ENCODE measurements at places on chromosomes 6 and 20.

DNA sequence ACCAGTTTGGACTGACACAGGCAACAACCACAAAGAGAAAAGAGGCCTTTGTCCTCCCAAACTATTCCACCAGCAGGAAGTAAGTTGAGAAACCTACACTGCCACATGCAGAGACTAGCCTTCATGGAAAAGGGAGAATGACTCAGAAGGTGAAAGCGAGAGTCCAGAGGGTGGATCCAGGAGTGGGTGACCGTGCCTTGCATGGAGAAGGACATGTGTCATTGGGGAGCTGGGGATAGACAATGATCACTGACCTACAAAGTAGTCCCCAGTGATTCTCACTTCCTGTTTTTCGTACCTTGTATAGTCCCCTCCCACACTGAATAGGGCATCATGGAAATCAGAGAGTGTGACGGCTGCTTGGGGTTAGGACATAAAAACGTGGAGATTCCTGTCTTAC lies 91.9 kb downstream of the MYLK4 start:
- no peak for DNase-seq

DNA sequence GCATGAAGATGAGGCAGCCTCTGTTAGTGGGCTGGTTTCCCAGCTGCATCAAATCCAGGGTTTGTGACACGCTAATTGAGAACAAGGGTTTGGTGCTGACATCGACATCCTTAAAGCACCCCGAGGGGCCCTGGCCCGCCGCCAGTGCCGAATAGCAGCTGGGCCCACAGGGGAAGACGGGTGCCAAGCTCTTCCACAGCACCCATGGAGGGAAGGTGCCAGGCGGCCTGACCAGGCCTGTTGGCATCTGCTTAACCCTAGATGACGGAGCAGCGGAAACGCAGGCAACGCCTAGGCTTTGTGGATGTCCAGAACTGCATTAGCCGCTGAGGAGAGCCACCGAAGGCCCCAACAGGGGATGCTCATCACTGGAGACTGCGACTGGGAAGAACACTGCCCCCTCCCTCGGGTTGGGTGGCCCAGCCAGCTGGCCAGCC lies 16.0 kb downstream of the UQCC2 start:
- DNase-seq, result no peak

GRCh38 chr6:163404825-163405265 lies 9.7 kb upstream of the QKI start:
- DNase-seq, result peak; percentile 45

DNA sequence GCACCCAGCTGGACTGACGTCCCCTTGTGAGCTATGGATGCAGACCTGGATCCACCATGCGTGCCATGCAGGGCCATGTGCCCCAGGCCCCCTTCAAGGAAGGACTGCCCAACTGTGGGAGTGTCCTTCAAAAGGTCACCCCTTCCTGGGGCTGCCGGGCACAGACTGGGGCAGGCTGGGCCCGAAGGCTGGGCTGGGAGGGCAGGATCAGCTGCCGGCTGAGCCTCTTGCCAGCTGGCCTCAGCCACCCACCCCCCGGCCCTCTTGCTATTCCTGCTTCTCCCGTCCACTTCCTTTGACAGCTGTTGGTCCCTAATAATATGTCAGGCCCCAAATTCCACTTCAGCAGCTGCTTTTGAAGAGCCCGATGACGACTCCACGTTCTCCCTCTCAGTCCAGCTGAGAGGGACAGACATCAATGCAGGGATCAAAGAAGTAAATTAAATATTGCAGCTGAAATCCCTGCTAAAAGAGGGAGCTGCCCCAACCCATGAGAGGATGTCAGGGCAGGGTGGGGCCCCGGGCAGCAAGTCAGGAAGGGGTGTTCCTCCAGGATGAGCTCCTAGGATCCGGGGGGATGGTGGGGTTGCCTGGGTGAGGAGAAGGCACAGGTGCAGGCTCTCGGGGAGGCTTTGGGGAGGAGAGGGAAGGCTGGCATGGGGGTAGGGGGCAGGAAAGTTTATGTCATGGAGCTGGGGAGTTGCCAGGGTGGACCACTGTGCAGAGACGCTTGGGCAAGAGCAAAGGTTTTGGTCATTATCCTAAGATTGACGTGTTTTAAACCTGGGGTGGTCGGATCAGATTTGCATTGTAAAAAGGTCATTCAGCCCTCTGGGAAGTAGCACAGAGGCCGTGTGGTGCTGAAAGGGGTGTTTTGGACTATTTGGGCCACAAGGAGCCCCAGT lies 185.0 kb downstream of the ANKRD60 start:
- no peak for DNase-seq

DNA sequence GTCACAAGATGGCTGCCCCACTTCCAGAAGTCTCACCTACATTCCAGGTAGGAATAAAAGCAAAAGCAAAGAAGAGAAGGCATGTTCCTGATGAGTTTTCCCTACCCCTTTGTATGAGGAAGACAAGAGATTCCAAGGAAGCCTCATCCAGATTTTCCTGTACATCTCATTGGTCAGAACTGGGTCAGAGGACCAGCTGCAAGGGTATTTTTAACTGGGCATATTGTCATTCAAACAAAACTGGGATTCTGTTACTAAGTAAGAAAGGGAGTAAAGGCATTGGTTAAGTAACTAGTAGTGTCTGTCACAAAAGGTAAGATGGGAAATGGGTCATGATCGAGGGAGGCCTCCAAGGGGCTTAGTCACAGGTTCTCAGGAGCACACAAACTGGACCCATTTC lies 28.2 kb upstream of the RIMS4 start:
- no peak for DNase-seq

- no peak for DNase-seq
Measured at GRCh38 chr6:134853111-134854055, 96.5 kb downstream of the ALDH8A1 start.

DNA sequence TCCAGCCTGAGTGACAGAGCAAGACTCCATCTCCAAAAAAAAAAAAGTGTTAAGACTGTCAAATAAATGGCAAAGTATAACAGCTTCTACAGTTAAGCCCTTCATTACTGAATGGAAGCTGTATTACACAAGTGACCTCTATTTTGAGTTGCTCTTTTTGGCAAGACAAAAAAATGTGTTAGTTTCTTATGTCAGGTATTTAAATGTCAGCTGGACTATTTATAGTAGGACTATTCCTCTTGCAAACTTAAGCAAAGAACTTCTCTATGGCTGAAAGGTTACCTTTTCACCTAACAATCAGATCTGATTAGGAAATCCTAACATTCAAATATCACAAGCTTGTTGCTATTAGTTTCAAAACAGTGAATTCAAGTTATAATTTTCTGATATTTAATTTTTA lies 12.4 kb downstream of the UBE2V1 start:
- no peak for DNase-seq

DNA sequence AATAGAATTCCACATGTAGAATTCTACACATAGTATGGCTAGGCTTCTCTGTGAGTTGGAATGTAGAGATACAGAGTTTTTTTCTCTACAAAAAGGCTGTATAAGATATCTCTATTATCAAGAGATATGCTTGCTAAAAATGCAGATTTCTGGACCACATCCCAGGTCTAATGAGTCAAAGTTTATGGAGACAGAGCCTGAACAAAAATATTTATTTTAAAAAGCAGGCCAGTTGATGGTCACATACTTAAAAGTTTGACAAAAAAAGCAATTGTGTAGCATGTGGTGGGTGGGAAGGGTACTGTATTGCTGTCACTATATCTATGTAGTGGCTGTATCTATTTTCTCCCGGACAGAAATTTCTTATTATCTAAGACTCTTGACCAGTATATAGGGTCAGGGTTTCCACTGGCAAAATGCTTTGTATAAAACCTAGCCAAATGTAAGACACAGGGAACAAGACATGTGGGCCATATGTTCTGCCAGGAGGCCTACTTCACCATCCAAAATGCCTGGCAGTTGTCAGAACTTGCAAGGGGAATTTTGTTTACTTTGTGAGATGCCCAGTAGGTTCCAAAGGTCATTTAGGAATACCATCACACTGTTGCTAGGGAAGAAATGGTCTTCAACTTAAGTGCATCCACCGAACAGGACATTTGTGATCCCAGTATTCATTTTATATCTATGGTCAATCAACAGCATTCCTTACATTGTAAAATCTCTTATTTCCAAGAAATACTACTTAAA lies 60.6 kb downstream of the SHPRH start:
- DNase-seq, result no peak

- DNase-seq, result no peak
Measured at GRCh38 chr6:151111670-151112069, 128.1 kb upstream of the AKAP12 start.

GRCh38 chr6:102944475-102944874 lies 1551.0 kb downstream of the GRIK2 start:
- DNase-seq, result no peak

- DNase-seq, result no peak
Measured at GRCh38 chr20:62230276-62230675, 8.0 kb upstream of the OSBPL2 start.

DNA sequence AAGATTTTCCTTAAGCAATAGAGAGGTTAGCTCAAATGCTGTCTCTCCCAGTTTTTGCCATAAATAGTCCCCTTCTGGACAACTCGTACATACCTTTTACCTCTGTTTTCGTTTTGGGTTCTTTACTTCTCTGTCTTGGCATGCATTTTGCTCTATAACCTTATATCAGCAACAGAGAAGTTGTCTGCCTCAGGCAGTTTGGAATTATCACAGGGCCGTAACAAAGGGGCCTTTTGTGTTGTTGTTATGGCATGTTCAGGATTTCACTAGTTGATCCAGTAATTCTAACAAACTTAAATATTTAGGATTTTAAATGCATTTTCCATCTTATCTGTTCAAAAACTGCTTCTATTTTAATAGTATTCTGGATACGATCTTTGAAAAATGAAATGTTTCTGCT lies 259.8 kb downstream of the CD109 start:
- no peak for DNase-seq

DNA sequence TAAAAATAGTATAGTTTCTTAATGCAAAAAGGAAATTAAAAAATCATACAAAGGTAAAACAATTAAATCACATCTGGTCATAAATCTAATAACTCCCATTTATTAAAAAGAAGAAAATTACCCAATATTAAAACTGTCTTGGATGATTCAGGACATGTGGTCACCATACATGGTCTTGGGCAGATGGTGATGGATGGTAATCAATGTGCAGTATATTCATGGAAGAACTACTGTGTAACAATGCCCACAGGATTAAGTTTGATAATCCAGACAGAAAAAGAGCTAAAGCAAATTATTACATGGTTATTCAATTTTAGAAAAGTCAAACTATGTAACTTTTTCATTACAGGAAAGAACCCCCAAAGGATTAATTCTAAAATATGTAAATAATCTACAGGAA lies 480.6 kb downstream of the QKI start:
- no peak for DNase-seq

DNA sequence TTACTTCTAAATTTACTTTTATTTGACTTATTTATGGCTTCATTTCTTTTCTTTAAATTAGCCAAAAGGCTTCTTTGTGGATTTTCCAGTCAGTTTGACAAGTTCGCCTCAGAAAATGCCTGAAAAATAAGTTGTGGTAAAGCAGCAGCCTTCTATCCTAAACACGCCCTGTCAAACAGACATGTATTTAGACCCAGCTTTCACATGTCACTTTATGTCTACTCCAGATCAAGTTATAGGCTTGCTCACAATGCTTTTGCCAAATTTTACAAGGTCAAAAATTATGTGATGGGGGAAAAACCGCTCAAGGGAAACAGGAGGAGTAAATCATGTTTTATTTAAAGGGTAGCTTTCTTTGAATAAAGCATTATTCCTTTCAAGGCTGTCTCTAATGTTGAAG lies 615.0 kb downstream of the HDGFL1 start:
- DNase-seq, result no peak

DNA sequence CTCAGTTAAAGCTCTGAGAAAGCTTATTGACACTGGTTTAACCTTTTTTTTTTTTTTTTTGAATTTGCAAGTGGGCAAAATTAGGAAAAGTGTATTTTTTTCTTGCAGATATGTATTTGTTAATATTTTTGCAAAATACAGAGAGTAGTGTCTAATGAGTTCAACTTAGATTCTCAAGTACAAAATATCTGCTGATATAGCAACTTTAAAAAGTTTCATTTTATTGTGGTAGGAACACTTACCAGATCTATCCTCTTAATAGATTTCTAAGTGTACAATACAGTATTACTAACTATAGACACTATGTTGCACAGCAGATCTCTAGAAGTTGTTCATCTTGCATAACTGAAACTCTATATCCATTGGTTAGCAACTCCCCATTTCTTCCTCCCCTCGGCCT lies 30.9 kb upstream of the HDDC2 start:
- DNase-seq, result no peak

- no peak for DNase-seq
Measured at GRCh38 chr6:137749696-137750211, 117.3 kb upstream of the TNFAIP3 start.

DNA sequence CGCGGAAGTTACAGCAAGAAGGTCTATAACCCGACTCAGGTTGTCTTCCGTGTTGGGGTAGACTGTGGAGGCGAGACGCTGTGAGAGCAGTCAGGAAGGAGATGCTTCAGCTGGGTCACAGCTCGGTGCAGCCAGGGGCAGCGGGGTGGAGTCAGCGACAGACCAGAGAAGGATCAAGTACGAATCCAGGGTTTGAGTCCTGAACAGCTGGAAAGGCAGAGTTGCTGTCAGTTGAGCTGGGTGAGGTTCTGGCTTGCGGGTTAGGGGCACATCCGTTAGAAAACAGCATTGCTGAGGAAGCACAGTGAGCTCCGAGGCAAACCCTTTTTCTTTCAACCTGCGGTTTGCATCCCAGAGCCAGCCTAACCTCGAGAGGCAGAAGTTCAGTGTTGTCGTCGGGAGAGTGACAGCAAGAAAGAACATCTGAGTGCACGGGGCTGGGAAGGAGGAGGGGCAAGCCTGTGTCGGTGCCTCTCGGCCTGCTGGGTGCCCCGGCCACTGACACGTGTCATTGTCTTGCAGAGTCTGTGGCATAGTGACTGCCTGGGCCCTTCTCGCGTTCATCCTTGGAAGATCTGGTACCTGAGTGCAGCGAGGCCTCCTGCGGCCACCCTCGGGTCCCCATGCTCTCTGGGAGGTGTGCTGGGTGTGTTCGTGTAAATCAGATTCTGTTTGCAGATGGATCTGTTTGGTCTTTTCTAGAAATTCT lies 20.0 kb downstream of the PNLDC1 start:
- no peak for DNase-seq

GRCh38 chr6:137795501-137795900 lies 71.6 kb upstream of the TNFAIP3 start:
- no peak for DNase-seq

DNA sequence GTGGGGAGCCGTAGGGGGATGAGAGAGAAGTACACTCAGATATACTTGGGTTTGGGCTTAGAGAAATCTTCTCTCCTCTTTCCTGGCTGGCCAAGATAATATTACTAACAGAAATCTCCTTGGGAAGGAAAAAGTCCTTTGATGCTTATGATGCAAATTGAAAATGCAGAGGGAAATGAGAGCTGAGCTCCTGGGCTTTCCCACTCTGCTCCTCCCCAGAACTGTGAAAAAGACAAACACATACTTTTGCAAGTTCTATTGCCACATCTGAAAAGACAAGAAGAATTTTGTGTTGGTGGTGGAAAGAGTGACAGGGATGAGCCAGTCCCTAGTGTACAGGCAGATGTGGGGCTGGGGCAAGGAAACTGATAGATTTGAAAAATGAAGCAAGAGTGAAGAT lies 185.9 kb downstream of the ANKRD60 start:
- DNase-seq, result no peak

Measured in mucosa of gallbladder (tissue), 1 donor.